ENCODE measurements at places on chromosomes 13 and 19.
A peak's percentile ranks its signal among the peaks of the same experiment; 100 is the strongest.

DNA sequence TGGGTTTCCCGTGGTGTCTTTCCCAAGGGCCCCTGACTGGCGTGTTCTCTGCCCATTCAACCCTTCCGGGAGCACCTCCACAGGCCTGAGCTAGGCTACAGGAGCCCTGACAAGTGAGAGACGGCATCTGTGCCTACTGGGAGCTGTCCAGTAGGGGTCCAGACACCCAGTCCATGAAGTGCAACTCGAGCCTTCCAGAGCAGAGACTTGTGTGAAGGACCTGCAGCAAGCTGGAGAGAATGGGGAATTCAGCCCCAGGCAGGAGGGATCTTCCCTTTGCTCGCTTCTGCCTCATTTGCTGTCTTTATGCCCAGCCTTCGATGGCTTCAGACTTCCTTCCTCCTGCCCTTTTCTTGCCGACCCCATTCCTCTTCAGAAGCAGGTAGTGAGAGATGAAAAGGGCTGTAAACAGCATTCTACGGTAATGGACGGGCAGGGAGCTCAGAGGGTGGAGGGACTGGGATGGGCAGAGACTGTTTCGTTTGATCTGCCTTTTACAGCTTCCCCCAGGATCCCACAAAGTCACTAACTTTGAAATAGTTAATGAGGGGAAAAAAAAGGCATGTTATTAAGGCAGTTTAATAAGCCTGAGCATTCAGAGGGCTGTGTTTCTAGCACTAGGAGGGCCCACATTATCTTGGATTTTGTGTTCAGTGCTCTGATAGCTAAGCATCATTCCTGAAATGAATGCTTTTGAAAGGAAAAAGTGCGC, 327.6 kb downstream of the FGF9 start:
- DNase-seq = no peak

- peak; percentile 80 for DNase-seq
These were observed 325.1 kb downstream of the DCT start for GRCh38 chr13:94154367-94154766.

DNA sequence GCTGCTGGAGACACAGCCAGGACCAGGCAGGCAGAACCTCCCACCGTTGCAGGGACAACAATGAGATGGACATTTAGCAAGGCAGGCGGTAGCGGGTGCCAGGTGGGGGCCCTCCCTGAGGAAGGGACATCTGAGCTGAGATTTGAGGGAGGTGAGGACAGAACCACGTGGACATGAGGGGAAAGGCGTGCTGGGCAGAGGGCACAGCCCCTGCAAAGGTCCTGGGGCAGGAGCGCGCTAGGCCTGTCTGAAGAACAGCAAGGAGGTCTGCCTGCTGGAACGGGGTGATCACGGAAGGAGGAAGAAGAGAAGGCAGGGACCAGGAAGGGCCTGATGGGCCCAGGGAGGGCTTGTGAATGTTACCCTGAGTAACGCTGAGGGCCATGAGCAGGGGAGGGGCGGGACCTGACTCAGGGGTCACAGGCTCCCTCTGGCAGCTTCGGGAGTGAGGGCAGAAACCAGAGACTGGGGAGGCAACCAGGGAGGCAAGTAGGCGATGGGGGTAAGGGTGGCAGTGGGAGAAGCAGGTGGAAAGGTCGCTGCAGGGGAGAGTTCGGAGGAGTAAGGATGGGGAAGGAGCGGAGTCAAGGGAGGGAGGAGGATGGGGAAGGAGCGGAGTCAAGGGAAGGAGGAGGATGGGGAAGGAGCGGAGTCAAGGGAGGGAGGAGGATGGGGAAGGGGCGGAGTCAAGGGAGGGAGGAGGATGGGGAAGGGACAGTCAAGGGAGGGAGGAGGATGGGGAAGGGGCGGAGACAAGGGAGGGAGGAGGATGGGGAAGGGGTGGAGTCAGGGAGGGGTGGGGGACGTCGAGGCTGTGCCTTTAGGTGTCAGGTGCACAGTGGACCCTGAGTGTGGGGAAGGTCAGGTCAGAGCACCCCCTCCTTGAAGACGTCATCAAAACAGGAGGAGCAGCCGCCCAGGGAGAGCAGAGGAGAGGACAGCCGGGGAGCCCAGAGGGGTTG, 15.7 kb upstream of the B3GNT3 start:
- DNase-seq = peak; percentile 32

DNA sequence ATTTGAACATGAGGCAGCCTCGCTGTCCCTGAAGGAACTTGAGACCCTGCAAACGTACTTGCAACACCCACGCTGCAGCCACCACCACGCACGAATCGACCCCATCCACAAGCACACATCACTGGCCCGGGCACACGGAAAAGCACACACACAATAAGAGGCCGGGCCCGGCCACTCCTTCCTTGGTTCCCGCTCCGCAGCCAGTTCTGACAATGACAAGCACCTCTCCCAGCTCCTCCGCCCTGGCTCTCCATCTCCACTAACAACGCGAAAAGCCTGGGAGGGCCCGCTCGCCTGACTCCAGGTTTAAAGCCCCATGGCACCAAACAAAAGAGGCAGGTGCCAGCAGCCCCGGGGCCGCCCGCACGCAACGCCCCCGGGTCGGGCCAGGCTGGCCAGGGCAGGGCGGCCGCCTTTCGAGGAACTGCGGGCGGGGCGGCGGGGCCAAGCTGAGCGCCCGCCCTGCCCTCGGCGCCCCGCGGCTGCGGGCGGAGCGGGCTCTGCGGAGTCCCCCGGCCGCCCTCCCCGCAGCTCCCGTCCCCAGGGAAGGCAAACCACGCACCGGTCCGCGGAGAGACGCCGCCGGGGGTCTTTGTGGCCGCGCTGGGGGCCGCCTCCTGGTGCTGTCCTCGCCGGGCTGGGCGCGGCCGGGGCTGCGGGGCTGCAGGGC, 495 bp downstream of the DCLK1 start:
- DNase-seq = peak; percentile 51

DNA sequence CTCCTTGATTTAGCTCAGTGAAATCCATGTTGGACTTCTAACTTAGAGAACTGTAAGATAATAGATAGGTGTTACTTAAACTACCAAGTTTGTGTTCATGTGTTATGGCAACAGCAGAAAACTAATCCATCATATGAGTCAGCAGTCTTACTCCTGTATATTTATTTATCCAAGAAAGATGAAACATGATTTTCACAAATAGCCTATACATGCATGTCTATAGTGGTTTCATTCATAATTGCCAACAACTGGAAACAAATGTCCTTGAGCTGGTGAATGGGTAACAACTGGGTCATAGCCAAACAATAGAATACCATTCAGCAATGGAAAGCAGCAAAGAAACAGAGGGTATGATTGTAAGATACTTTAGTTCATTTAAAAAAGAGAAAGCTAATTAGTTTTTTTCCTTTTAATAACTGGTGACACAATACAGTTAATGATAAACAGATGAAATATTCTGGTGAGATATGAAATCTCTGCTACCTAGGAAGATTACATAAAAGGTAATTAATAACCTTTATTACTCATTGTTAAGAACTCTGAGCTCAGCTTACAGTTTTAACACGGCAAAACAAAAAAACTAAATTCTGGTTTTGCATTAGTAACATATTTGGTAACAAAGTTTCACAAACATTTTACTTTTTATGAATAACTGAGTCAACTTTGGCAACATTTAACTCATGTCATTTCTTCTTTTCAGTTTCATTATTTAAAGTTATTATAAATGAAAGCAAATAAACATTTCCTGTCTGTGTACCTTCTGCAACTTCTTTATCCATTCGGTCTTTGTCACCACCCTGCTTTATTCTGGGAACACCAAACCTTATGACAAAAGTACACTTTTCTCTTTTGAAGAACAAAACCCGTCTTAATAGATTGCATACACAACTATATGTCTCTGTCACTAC, 181.3 kb downstream of the LIG4 start:
- no peak for DNase-seq

- no peak for DNase-seq
These were observed 1280.8 kb upstream of the PCDH20 start for GRCh38 chr13:62696490-62696889.

DNA sequence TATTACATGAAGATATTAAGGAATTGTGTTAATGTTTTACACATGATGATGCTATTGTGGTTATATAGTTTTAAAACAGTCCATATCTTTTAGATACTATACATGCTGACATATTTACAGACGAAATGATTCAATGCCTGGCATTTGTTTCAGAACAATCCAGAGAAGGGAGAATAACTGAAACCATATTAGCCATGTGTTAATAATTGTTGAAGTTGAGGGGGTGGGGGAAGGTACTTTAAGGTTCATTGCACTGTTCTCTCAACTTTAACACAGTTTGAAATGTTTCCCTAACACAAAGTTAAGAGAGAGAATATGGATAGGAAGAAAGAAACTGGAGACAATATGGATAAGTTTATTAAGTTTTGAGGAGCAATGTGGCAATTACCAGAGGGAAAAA, 5.8 kb downstream of the CRYL1 start:
- no peak for DNase-seq

- DNase-seq = no peak
These were observed 14.4 kb upstream of the FBN3 start for GRCh38 chr19:8163759-8164158.

- no peak for DNase-seq
These were observed 446 bp upstream of the ZNF83 start for GRCh38 chr19:52638601-52639000.

Measured in tongue (tissue), 3 donors.